ENCODE measurements at places on chromosomes 7 and 10.
A peak's percentile ranks its signal among the peaks of the same experiment; 100 is the strongest.

DNA sequence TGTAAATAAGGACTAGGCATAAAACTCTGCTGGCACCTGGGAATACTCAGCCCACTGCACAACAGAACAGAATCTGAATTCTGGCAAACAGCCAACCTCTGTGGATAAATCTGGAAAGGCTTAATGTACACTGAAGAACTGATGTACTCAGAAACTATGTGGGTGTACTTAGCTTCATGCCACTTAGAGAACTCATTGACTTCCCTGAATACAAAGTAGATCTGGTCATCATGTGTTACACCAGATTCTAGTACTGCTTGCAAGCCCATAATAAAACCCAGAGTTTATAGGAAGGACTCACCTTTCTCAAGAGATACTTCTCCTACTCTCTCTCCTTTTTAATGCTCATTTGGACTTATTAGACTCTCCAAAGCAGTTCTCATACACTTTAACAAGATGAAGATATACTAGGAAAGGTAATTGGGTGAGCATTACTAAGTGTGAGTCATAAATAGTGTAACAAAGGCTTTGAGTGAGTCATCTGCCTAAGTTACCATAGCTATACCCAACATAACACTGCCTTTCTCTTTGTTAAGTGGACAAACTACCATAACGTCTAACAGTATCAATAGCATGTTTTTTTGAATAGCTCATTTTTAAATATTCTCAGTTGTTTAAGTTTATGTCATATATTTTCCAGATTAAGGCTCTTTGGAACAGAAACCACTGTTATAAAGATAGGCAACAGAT lies 309.1 kb downstream of the MDFIC start:
- no peak overlapping the region for H3K27ac ChIP-seq
- DNase-seq: no peak
- no peak overlapping the region for H3K4me3 ChIP-seq
- peaks cover 20% of the 10 kb centered on the region for H3K4me1 ChIP-seq
- H3K36me3 ChIP-seq: no peaks in the 10 kb centered on the region

GRCh38 chr7:155358948-155359712 lies 61.5 kb downstream of the INSIG1 start:
- no peak for DNase-seq
- H3K27ac ChIP-seq: no peak overlapping the region
- no peak overlapping the region for H3K4me3 ChIP-seq
- no peaks in the 10 kb centered on the region for H3K4me1 ChIP-seq

DNA sequence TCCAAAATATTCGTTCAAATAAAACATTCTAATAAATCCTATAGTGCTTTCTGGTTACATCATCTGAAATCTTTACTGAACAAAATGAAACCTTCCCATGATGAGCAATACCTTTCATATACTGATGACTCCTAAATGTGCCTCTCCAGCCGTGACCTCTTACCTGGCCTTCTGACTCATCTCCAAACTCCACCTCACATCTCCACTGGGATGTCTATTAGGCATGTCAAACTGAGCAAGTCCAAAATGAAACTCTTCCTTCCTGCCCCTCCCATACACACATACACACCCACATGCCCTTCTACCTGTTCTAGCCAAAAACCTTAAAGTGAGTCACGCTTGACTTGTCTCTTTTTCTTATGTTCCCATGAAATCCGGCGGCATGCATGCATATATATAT lies 22.9 kb downstream of the GSAP start:
- H3K36me3 ChIP-seq: peaks cover 31% of the 10 kb centered on the region
- H3K4me1 ChIP-seq: peaks cover 23% of the 10 kb centered on the region
- H3K4me3 ChIP-seq: no peak overlapping the region
- peak overlapping the region; percentile 1 for H3K27ac ChIP-seq

DNA sequence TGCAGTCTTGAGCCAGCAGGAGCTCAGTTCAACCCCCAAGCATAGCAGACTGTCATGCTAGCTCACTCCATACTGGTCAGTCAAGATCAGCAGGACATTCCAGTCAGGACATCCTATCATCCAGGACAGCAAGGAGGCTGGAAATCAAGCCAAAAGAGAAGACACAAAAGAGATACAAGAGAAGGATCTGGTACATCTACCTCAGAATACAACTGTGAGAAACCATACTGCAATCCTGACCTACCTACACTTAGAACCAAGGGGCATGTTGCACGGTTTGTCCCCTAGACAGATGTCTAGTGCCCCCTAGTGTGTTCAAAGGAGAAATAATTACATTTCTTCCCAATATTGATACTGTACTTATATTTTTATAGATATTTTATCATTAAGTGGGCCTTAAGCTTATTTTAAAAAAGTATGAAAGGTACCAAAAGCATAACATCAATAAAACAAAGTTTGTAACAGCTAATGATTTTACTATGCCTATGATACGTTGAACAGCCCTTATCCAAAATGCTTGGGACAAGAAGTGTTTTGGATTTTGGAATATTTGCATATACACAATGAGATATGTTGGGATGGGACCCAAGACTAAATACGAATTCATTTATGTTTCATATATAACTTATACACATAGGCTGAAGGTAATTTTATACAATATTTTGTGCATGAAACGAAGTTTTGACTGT lies 26.7 kb downstream of the ERCC6 start:
- H3K27me3 ChIP-seq: peaks cover 26% of the 10 kb centered on the region
- H3K27ac ChIP-seq: no peak overlapping the region
- H3K4me3 ChIP-seq: no peak overlapping the region
- DNase-seq: peak; percentile 34

DNA sequence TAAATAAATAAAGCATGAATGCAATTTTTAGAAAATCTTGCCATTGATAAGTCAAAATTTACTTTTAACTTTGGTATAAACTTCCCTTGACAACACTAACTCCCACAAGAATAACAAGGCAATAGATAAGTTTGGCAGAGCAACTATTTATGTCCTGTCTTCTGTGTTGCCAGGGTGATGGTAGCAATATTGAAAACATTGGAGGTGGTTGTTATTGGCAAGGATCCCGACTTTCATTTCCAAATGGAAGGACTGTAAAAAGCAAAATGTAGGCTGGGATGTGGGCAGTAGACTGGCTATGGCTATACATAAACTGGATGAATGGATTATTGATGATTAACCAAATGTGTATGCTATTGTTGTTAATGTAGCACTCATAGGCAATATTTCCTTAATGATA lies 134.9 kb upstream of the CACNA2D1 start:
- H3K36me3 ChIP-seq: no peaks in the 10 kb centered on the region
- no peak overlapping the region for H3K4me3 ChIP-seq
- no peak for DNase-seq
- no peaks in the 10 kb centered on the region for H3K27me3 ChIP-seq

DNA sequence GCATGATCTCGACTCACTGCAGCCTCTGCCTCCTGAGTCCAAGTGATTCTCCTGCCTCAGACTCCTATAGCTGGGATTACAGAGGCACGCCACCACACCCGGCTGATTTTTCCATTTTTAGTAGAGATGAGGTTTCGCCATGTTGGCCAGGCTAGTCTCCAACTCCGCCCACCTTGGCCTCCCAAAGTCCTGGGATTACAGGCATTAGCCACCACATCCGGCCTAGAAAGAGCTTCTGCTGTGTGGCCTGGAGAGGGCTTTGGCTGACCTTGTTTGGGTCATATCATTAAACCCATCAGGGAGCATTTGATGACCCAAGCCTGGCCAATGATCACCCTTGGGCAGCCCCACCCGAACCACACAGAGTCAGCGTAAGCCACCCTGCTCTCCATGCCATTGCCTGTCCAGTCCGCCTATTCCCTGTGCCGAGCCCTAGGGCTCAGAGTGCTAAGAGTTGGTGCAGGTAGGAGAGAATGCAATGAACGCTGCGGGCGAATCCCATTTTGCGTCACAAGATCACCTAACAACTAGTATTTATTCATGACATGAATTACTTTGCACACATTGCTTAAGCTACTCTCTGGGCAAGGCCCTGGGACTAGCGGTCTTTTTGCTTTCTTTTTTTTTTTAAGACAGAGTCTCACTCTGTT lies 22.3 kb upstream of the GDI2 start:
- no peak for DNase-seq
- no peak overlapping the region for H3K4me3 ChIP-seq
- H3K27me3 ChIP-seq: peaks cover 23% of the 10 kb centered on the region
- H3K27ac ChIP-seq: no peak overlapping the region
- H3K36me3 ChIP-seq: no peaks in the 10 kb centered on the region

Measured in activated naive CD4-positive, alpha-beta T cell treated with anti-CD3 and anti-CD28 coated beads, Interleukin-2, amount 10 ng/mL, durations not matched to agents 7 days and 5 days (primary cell).